Fibroblast of villous mesenchyme (primary cell): ENCODE measurements at places on chromosomes 5 and 9.

- DNase-seq: no peak
Measured at GRCh38 chr9:128113526-128114325, 13.8 kb downstream of the PTGES2 start.

DNA sequence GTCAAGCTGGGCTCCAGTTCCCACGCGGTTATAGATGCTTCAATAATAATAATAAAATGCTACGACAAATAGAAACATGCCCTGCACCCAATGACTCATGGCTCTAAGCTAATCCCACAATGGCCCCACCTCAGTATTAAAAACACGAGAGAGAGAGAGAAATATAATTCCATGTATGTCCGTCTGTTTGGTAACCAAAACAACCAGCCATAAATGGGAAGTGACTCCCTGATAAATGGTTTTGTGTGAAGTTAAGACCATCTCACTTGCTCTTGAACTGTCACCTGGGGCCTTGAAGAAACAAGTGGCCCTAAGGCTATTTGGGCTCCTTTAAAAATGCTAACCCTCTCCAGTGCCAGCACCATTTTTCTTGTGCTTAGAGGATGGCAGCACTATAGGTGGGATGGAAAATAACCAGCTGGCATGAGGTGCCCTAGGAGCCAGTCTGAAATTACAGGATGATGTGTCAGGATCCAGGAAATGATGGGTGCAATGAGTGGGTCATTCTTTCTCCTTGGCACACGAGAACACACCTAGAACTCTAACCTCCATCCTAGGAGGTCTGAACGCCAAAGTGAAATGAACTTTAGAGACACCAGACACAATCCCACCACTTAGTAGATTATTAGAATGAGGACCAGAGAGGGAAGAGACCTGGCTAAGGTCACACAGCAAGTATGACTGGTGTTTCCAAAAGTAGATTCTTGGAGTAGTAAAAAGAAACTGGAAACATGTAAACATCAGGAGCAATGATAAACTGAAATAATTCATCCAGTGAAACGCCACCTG is 35.7 kb upstream of the ADRB2 start:
- no peak for DNase-seq

- DNase-seq: no peak
Measured at GRCh38 chr5:55286411-55286933, 21.0 kb downstream of the DHX29 start.

DNA sequence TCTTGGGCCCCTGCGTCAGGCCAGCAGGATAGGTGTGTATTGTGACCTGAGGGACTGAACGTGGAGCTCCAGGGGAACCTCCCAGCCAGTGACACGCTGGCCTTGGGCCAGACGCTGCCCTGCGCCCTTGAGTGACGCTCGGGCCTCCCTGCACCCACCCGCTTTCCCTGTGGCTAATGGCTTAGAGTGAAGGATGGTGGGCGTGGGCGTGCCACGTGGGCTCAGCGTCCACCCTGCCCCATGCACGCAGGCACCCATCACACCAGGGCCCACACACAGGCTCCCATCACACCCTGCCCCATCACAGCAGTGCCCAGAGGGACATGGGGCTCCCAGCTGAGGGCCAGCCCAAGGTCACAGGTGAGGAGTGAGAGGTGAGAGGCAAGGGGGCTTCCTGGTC is 5.1 kb upstream of the FUT7 start:
- no peak for DNase-seq

- no peak for DNase-seq
Measured at GRCh38 chr5:1831677-1832313, 30.6 kb downstream of the NDUFS6 start.

GRCh38 chr9:111980398-111980797 is 83.8 kb downstream of the UGCG start:
- no peak for DNase-seq

DNA sequence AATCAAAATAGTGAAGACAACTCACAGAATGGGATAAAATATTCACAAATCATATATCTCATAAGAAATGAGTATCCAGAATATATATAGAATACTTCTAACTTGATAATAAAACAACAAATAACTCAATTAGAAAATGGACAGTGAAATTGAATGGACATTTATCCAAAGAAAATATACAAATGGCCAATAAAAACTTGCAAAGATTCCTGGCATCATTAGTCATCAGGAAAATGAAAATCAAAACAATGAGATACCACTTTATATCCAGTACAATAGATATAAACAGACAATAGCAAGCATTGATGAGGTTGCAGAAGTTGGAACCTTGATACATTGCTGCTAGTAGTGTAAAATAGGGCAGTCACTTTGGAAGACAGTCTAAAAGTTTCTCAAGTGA is 12.8 kb upstream of the TLR4 start:
- no peak for DNase-seq

- peak; percentile 85 for DNase-seq
Measured at GRCh38 chr9:89718651-89719050, 113.8 kb downstream of the GADD45G start.

GRCh38 chr9:87492642-87493041 is 5.0 kb upstream of the DAPK1 start:
- DNase-seq: no peak

DNA sequence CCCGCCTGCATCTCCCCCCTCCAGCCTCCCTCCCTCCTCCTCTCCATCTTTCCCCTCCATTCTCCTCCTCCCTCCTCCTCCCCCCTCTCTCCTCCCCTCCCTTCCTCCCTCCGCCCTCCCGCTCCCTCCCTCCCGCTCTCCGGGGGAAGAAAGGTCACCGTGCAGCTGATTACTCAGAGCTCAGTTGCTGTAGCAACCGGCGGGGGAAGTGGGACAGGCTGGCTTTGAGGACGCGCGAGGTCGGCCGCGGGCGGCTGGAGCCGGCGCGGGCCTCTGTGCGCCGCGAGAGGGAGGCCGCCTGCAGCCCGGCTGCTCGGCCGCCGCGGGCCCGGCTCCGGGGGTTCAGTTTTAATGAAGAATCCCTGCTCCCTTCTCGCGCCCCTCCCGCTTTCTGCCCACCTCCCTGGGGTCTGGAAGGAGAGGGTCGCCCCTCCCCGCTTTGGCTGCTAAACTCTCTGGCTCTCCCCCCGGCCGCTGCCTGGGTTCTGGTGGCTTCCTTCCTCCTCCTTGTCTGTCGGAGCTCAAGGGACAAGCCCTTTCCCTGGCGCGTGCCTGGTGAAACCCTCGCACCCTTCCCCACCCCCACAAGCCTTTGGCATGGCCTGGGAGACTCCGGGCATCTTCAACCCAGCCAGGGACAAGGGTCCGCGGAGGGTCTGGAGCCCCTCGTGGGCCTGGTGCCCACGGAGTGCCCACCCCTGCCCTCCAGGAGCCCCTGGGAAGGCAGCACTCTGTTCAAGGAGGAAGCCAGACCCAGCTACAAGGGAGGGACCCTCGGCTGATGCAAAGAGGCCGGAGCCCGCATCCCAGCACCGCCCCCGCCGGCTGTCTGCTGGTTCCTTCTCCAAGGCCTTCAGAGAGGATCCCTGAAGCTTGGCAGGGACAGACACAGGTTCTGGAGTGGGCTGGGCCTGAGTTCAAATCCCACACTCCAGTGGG is 160.3 kb downstream of the C9orf50 start:
- DNase-seq: peak; percentile 99

- no peak for DNase-seq
Measured at GRCh38 chr5:180287404-180287803, 4.5 kb downstream of the MAPK9 start.

DNA sequence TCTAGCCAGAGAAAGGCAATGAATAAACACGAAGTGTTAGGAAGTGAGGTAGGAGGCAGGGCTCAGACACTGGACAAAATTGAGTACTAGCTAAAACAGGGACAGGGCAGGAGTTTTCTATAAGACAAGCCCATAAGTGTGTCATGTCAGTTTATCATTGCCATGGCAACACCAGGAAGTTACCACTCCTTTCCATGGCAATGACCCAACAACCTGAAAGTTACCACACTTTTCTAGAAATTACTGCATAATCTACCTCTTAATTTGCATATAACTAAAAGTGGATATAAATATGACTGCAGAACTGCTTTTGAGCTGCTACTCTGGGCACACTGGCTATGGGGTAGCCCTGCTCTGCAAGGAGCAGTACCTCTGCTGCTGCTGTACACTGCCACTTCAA is 442.5 kb upstream of the COX7C start:
- no peak for DNase-seq

- DNase-seq: peak; percentile 83
Measured at GRCh38 chr9:113617550-113617949, 154.0 kb downstream of the RGS3 start.

- no peak for DNase-seq
Measured at GRCh38 chr5:74390822-74391221, 249.7 kb downstream of the ENC1 start.

DNA sequence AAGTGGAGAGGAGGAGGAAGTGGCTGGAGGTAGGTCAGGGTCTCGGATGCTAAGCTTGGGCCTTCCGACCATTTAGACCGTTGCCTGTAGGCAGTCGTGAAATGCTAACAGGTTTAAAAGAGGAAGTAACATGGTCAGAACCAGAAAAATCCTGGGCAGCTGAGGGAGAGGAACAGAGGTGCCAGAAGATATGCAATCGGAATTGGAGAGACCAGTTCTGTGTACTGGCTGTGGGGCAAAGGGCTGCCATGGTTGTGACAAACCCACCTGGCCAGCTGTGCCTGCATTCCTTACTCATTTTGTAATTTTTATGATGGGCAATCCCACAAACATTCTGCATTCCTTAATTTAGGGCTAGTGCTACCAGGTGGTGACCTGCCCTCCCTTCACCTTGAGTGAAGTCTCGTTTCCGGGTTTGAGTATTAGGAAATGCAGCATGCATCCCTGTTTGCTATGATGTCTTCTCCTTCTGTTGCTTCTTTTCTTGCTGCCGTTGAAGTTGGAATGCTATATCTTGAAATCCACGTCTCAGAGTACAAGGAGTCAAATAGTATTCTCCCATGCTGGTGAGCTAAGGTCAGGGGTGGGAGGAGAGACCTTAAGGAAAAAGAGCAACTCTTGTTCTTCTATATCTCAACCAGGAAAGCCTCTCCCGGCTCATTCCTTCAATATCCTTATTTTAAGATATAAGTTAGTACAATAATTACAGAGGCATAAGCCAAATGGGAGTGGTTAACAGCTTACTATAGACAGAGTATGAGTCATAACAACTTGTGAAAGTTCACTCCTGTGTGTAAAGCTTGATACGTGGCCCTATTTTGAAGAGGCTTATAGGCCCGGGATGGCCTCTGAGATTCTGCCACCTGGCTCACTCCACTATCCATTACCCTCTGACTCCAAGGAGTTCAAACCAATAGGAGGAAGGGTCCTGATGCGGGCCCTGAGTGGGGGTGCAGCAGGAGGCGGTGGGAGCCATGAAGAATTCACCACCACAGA is 37.0 kb downstream of the B4GALT1 start:
- peak; percentile 81 for DNase-seq

DNA sequence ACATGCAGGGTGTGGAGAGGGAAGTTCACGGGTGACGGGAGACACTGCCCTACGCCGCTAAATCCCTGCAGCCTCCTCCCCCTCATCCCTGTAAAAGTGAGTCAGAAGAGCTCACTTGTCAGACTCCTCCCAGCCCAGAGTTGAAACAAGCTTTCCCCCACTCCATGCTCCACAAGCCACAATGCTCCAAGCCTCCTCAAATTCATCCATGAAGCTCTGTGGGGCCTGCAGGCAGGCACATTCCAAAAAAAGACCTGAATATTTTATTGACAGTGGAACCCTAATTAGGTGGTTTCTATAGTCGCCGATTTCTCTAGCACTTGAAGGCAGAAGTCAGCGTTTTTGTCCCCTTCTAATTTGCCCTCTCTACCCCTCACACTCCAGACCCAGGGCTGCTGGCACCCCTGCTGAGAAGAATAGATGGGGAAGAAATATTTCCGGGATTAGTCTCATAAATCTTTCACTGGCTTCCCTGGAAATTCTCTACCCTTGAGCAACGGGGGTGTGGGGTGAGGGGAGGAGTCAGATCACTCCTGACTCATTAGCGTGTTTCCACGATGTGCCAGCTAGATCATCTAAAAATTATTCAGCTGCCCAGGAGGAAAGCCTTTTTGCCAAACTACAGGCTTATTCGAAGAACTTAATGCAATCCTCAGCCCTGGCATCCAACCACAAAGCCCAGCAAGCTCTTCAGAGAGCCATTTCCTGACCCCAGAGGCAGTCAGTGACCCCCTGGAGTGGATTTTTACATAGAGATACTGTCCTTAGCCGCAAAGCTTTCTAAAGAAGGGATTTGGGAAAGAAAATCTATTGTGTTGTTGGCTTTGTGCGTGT is 97.1 kb downstream of the ENC1 start:
- peak; percentile 81 for DNase-seq

DNA sequence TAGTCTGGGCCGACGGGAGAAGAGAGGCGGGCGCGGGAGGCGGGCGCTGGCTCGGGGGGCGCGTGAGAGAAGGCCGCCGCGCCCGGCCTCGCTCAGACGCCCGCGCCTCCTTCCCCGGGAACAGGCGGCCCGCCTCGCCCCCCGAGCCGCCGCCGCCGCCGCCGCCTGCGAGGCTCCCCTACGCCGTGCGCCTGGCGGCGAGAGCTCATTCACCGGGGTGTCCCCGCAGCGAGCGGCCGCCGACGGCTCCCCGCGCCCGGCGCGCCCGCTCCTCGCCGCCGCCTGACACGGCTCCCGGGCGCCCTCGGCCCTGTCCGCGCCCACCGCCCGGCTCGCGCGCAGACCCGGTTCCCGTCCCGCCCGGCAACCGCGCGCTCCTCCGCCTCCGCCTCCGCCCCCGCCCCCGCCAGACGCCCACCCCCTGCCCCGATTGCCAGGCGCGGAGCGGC is at the start of gene GNAQ:
Gene GNAQ (minus strand): TSS at position 368 of the 449 bp plus-strand sequence. CDS start 576 bp downstream, outside the sequence.
- no peak for DNase-seq

DNA sequence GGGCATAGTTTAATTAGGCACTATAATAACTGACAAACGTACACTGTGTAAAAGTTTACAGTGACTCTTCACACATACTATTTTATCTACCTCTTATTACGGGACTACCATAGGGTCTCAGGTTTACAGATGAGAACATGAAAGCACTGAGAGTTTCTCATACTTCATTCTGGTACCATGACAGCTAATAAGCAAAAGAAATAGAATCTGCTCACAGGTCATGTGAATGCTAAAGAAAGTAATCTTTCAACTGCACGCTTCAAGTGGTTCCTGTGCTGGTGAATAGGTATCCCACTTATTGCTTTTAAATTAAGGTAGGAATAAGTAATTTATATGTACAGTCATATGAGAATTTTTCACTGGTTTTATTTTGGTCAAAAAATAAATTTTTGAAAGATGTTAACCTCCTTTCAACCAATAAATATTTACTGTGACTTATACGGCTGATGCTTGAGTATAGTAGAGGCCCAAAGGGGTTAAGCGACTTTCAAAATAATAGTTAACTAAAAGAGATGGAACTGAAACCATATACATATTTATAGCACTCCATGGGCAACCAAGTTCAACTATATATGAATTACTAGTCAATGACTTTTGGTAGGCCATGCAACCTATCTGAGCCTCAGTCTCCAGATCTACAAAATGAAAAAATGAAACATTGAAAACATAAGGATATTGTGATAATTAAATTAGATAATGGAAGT is 8.1 kb downstream of the CDKN2A start:
- DNase-seq: no peak

DNA sequence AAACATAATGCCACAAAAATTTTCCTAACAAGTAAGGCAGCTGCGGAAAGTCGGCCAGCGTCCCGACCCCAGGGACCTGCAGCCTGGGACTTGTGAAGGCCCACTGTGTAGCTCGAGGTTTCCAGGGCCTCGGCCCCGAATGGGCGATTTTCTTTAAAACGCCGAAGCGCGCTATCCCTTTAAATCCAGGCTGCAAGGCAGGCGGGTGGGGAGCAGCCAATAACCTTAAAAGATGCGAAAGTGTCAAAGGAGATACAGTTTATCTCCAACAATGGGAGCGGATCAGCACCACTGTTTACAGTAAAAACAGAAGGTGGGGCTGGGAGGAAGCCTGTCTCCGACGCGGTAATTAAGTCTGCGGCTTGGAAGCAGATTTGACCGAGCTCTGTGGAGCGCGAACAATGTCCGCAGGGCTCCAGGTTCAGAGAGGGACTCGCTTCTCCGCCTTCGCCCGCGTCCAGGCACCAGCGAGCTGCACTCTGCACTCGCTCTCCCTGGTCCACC is 1.7 kb upstream of the ZSWIM6 start:
- peak; percentile 72 for DNase-seq
